ENCODE measurements at places on chromosomes 2 and 18.

DNA sequence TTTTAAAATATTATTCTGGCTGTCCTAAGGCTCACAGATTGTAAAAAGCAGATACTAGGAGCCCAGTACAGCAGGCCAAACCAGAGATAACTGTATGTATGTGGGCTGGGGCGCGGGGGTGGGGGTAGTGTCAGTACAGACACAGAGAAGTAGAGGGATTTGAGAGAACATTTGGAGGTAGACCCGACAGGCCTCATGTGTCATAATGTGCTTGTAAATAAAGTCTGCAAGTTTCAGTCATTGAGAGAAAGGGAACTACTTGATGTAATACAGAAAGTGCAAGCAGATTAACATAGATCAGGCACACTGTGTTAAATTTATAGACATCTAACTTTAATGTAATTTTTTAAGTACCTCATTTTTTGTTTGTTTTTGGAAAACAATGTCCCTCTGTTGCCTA lies 7.4 kb upstream of the POLI start:
- no peak for DNase-seq

DNA sequence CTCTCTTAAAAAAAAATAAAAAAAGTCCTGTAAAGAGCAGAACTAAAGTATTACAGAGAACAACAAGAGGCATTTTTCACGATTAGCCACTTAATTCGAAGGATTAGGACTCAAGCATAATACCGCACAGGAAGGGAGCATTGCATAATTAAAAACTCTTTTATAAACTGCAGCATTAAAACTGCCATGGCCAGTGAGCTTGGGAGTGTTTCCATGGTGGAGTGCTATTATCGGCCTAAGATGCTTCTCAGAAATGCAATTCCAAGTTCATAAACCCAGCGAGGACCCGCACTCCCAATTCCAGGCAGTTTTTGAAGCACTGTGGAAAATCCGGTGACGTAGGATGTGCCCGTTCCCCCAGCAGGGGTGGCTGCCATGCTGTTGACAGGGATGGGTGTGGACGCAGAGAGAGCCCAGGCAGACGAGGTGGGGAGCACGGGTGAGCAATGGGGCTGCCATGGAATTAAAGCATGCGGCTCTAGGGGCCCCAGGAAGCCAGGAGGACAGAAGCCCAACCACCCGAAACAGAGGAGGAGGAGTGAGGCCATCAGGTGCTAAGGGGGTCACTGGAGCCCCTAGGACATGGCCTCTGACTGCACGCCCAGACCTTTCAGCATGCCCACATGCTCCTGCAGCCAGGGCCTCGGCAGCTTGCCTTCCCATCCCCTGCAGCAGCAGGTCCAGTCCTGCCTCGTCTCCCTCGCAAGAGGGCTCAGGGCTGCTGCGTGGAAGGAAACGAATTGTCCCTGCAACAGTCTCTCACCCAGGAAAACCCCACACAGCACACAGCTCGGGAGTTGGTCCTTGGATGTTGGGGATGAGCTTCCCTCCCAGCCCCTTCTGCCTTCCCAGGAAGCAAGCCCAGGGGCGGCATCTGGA lies 233.4 kb downstream of the NDUFA10 start:
- no peak for DNase-seq

- no peak for DNase-seq
Observed at GRCh38 chr2:61911510-61911909, 6.0 kb downstream of the COMMD1 start.

DNA sequence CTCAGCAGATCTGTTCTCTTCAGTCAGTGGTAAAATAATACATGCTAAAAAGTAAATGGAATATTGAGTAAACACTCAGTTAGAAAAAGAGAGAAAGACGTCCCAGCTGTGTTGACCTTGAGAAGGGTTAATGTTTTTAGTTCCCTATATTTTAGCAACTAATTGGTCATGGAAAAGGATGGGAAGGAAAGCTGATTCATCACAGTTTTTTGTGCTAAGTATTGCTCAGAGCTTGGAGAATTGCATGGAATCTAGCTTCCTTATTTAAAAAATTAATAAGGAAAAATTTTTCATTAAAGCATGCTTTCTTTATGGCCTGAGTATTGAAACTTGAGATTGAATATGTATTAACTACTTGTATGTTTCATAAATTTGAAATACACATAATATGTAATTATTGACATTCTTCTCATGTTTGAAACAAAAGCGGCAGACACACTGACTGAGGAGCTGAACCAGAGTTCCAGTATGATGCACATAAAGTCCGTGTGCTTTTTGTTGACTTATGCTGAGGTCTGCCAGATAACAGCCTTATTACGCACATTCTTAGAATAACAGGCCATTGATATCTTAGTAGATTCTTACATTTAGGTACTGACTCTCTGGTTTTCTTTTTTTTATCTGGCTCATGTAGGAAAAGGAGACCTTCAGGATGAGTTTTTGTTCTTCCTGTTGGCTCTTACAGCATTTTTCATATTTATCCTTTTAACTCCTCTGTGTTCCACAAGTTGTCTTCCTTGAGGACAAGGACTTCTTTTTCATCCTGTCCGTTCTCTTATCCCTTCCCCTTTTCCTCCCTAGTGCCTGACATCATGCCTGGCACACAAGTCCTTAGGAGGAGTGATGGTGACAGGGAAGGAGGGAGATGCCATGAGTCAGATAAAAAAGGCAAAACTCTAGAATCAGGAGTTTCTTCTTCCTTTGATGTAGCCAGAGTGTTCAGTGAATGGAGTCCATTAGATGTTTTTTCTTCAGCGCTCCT lies 194.1 kb downstream of the PTPRM start:
- DNase-seq: no peak

- DNase-seq: no peak
Observed at GRCh38 chr18:11268741-11269233, 119.4 kb upstream of the PIEZO2 start.

DNA sequence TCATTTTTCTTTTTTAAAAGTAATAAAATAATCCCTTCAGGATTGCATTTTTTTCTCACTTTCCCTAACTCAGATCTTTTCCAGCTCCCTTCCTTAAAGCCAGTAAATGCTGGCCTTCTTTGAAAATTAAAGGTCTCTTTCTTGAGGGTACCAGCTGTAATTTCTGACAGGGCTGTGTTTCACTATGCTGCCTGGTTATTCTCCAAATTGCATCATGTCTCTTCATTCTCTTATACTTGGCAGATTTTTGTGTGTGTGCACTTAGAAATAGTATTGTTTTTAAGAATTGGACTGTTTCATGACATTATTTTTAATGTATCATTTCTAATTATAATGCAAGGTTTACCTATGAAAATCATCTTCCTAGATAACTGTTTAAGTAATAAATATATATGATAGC lies 72.0 kb upstream of the EPB41L5 start:
- no peak for DNase-seq

- peak; percentile 38 for DNase-seq
Observed at GRCh38 chr2:9975805-9976447, 24.4 kb downstream of the GRHL1 start.

DNA sequence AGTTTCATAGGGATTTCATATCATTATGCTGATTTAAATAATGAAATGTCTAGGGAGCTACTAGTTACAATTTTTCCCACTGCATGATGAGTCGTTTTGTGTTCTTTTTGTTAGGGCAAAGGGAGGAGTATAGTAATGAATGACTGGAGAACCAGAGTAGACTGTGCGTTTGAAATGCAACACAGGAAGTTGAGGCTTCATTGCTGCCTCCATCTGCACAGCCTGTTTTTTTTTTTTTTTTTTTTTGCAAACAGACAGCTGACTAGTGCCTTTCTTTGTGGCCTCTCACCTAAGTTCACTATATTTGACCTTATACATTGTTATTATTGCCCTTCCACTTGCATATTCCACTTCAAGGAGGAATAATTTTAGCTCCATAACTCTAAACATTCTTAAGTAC lies 286.7 kb upstream of the LRRTM1 start:
- DNase-seq: no peak

- DNase-seq: peak; percentile 15
Observed at GRCh38 chr2:48279344-48280090, 250.4 kb upstream of the STON1 start.

GRCh38 chr18:484749-485464 lies 15.6 kb downstream of the COLEC12 start:
- no peak for DNase-seq

GRCh38 chr2:381181-381580 lies 93.3 kb upstream of the ALKAL2 start:
- DNase-seq: no peak

DNA sequence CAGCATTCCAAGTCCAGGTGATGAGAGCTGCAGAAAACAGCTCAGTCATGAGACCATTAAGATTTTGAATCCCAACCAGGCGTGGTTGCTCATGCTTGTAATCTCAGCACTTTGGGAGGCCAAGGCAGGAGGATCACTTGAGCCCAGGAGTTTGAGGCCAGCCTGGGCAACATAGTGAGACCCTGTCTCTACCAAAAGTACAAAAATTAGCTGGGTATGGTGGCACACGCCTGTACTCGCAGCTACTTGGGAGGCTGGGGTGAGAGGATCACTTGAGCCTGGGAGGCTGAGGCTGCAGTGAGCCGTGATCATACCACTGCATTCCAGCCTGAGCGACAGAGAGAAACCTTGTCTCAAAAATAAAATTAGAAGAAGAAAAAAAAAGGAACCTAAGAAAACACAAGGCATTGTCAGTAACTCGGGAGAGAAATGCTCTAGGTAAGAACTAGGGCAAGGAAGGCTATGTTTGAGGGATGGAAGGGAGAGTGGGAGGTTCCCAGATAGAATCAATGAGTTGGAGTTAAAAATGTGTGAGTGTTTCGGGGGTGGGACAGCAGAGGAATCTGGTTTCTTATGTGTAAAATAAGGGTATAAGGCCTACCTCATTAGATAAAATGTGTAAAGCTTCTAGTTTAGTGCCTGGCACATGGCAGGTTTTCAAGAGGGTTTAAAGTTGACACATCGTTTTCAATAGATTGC lies 23.3 kb upstream of the MTA3 start:
- no peak for DNase-seq

DNA sequence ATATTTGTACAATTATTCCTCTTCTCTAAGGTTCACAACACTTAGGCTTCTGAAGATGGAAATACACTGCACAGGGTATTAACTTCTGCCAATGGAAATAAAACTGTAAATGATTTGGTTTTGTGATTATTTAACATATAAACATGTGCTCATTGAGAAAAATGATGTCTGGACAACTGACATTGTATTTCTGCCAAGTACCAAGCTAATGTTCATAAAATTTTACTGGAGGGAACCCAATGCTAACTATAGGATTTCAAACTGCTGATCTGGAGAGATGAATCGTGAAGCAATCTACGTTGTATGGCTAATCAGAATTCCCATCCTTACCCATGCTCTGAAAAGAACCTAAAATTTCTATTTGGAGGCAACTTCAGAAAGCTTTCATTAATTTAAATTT lies 279.7 kb downstream of the NRXN1 start:
- DNase-seq: no peak

GRCh38 chr2:200171731-200172482 lies 134.6 kb upstream of the SPATS2L start:
- DNase-seq: no peak

DNA sequence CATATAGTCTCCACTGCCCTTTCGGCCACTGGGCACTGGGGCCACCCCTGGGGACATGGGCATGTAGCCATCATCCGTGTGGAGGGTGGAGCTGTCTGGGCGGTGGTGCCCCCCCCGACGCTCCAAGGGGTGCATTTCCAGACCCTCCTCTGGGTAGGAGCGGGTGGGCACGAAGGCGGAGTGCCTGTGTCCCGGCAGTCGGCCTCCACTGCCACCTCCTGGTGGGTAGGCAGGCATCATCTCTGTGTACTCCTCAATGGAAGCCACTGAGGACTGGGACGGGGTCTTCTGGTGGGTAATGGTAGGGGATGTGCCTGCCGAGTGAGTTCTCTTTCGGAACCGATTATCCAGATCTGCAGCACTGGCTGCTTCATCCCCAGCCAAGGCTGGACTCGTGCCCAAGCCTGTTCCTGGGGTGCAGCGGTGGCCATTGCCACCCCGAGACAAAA lies 2.8 kb downstream of the IRS1 start:
- no peak for DNase-seq

- peak; percentile 51 for DNase-seq
Observed at GRCh38 chr2:9001229-9001628, 2.3 kb downstream of the MBOAT2 start.

- no peak for DNase-seq
Observed at GRCh38 chr2:9517118-9517782, 38.4 kb downstream of the ADAM17 start.

- DNase-seq: no peak
Observed at GRCh38 chr2:23460993-23461392, 76.0 kb downstream of the KLHL29 start.

DNA sequence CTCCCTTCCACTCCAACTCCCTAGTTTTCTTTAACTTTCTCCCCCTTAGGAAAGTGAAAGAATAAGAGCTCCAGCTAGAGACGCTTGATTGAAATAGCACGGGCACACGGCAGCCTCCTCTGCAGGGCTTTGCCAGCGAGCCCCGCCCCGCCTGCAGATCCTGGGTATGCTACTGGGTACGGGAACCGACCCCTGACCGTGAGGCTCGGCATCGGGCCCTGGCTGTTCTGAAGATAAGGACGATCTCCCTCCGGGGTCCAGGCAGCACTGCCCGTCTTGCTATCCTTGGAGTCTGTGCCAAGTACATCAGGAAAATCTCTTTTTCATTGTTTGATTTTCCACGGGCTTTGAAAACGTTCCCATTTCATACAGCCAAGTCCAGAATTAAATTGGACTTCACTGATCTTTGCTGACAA lies 284.5 kb downstream of the MTX2 start:
- no peak for DNase-seq

DNA sequence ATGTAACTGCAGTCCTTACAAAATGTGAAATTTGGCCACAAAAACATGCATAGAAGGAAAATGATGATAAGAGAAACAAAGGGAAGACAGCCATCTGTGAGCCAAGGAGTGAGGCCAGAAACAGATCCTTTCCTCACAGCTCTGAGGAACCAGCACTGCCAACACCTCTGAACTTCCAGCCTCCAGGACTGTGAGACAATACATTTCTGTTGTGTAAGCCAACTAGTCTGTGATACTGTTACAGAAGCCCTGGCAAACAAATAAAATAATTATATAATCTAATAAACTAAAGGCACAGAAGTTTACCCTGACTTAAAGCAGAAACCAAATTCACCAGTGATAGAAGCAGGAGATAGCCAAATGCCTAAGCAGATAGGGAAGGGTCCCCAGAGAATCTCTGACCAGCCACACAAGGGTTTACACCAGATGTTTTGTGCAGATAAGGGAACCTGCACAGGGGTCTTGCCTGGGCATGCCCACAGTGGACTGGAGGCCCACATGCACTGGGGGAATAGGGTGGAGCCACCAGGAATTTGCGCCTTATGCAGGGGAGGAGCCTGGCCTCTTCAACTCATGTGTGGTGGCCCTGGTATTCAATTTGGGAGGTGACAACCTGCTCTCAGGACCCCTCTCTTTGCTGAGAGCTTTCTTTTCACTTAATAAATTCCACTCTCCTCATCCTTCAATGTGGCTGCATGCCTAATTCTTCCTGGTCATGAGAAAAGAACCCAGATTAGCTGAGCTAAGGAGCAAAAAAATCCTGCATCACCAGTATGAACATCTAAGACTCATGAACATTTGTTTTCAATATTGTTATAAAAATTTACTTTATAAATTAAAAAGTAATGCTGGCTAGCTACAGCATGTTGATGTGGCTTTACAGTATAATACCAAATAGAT lies 3.8 kb upstream of the GCC2 start:
- DNase-seq: peak; percentile 19

- DNase-seq: no peak
Observed at GRCh38 chr2:96580771-96581170, 44.2 kb downstream of the ARID5A start.
